ENCODE measurements at places on chromosomes 2 and 18.

- DNase-seq: no peak
These were observed 62.2 kb downstream of the ACKR3 start for GRCh38 chr2:236631856-236632291.

GRCh38 chr2:23500836-23501235, 115.9 kb downstream of the KLHL29 start:
- no peak for DNase-seq

GRCh38 chr2:73232403-73233153, 461 bp downstream of the PRADC1 start:
- peak; percentile 37 for DNase-seq

DNA sequence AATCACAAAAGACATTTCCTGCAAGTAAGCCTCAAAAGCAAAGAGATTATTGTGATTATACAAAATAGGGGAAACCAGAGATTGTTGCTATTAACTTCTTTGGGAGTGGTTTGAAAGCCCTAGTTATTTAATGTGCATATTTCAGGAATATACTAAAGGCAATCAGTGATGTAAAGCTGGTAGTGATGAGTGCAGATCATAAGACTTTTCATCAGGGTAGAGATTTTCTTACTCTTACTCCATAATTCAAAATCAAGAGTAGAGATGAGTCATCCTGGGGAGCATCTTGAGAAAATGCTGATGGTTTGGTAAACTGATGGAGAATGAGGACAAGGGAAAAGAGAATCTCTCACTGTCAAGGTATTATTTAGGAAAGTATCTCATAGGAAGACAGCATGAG, 309.5 kb downstream of the FBXO15 start:
- DNase-seq: no peak

- DNase-seq: peak; percentile 22
These were observed at the start of gene LAMA3 for GRCh38 chr18:23689031-23689615. TSS of gene LAMA3 (plus strand) at chr18:23689453. CDS start at chr18:23689684, 231 bp downstream.

DNA sequence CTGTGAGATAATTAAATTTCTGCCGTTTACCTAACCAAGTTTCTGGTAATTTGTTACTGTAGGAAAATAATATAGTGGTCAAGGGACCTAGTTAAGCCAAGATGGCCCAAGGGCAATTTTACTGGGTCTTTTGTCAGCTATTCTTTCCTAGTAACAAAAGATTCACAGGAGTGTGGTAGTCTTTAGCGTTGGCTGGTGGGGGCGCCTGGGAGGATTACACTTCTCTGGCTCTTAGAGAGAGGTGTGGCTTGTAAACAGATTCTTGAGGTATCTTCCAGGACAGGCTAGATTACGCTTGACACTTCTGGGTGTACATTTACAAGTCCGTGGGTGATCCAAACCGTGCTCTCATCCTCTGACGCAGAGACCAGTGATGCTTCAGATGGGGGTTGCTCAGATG, 3.3 kb upstream of the ACOXL start:
- no peak for DNase-seq

- DNase-seq: no peak
These were observed 191.7 kb upstream of the PIK3C3 start for GRCh38 chr18:41763361-41763760.

GRCh38 chr2:191441496-191442214, 196.5 kb downstream of the MYO1B start:
- no peak for DNase-seq

All from CD4-positive, alpha-beta T cell treated with Interleukin-21 for 1 hour (primary cell).